ENCODE measurements at places on chromosomes 6 and 20.

GRCh38 chr6:43943781-43944250, 173.8 kb downstream of the VEGFA start:
- DNase-seq: no peak

DNA sequence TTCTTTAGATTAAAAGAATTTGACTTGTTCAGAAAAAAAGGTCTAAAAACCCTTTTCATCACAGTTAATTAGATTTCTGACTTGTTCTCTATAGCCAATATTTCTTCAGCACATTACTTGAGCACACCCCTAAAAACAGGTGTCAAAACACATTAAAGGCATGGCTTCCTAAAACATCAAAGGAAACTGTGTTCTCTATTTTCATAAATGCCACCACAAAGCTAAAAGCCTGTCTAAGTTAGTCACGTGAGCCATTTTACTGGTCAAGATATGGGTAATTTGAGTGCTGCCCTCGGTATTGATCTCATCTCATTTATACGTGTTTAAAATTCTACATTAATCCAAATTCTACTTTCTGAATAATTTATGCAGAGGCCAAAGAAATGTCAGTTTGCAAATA, 580.5 kb downstream of the HAO1 start:
- DNase-seq: no peak

DNA sequence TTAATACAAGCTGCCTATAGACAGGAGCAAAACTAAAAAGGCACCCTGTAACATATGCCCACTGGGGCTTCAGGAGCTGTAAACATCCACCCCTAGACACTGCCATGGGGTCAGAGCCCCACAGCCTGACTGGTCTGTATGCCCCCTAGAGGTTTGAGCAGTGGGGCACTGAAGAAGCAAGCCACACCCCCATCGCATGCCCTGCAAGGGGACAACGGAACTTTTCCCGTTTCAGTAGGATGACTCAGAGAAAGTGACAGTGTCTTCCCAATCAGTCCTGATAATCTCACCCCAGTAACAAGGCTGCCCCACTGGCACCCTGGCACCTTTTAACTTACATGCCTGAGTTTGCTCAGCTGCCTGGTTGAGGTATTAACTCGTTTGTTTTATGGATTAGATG, 35.9 kb downstream of the BEND3 start:
- no peak for DNase-seq

GRCh38 chr6:77906070-77906469, 253.2 kb downstream of the MEI4 start:
- no peak for DNase-seq

DNA sequence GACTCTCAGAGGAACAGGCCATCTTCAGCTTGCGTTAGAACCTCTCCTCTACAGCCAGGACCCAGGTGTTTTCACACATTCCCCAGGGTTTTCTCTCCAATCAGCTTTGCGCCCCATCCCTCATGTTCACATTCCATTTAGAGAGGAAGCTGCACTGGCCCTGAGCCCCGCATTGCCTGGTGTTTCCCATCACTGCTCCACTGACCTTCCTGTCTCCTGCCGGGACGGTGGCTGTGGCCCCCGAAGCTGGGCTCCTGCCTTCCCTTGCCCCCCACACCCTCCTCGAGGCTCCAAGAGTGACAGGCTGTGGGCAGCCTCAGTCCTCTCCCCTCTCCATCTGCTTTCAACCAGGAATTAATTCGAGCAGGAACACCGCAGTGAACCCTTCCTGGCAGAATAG, 357.3 kb downstream of the THBS2 start:
- no peak for DNase-seq

DNA sequence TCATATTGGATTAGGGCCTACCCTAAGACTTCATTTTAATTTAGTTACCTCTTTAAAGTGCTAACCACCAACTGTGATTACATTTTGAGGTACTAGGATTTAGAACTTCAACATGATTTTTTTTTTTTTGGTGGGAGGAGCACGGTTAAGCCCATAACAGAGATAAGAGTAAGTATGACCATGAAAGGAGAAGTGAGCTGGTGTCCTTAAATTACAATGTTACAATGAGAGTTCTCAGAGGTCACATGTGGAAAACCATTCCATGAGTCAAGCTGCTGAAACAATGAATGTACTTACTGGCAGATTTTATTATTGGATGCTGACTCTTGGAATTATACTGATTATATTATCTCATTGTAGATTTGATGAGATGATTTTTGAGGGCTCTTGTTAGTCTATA, 779.3 kb upstream of the CITED2 start:
- DNase-seq: no peak

DNA sequence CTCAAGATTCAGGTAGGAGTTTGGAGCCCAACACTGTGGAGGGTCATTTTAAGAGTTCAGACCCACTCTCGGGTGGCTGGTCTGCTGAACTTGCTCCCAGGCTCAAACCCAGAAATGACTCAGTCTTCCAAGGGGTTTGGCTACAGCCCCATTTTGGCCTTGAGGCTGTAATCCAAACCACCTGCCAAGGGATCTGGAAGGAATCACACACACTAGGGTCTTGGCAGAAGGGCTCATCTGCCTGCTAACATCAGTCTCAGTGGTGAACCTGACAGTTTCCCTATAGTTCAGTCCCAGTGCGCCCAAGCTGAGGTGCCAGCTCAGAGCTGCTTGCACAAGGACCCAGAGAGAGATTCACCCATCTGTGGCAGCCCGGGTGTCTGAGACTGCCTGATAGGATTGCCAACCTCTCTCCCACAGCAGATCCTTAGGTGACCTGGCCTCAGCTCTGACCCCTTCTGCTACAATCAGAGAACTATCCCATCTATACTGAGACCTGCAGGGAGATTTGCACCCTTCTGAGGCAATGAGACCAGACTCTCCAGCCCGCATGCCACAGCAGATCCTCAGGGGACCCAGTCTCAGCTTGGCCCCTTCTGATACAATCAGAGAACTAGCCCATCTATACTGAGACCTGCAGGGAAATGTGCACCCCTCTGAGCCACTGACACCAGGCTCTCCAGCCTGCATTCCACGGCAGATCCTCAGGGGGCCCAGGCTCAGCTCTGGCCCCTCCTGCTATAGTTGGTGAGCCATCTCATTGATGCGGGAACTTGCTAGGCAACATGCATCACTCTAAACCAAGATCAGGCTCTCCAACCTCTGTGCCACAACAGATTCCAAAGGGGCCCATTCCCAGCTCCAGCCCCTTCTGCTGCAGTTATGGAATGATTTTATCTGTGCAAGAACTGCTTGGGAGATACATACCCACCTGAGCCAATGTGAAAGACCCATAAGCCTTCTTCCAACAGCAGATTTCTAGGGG, 48.2 kb downstream of the THBS2 start:
- DNase-seq: no peak

GRCh38 chr6:44441091-44441855, 53.8 kb downstream of the CDC5L start:
- DNase-seq: no peak

- no peak for DNase-seq
Measured at GRCh38 chr6:38138374-38138773, 318.8 kb downstream of the ZFAND3 start.

DNA sequence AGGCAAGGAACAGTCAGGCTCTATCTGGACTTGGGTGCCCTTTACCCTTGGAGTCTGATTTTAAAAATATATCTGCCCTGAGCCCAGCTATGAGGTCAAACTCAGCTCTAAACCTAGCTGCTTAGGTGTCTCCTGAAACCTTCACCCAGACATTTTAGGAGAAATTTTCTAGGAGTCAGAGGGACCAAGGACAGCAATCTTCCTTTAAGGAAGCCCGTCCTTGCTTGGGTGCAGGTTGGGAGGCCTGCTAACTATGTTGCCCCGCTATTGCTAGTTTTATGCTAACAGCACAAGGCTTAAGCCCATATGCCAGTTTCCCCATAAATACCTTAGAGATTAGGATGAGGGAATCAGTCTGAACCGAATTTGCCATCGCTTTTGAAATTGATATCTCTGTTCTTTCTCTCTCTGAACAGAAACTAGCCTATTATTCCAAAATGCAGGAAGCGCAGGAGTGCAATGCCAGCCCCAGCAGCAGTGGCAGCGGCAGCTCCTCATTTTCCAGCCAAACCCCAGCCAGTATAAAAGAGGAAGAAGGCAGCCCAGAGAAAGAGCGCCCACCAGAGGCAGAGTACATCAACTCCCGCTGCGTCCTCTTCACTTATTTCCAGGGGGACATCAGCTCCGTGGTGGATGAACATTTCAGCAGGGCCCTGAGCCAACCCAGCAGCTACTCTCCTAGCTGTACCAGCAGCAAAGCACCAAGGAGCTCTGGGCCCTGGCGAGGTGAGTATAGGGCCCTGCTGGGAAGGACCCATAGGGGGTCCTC, 2.6 kb downstream of the VGLL2 start:
- no peak for DNase-seq

- no peak for DNase-seq
Measured at GRCh38 chr6:54910921-54911320, 64.3 kb downstream of the FAM83B start.

DNA sequence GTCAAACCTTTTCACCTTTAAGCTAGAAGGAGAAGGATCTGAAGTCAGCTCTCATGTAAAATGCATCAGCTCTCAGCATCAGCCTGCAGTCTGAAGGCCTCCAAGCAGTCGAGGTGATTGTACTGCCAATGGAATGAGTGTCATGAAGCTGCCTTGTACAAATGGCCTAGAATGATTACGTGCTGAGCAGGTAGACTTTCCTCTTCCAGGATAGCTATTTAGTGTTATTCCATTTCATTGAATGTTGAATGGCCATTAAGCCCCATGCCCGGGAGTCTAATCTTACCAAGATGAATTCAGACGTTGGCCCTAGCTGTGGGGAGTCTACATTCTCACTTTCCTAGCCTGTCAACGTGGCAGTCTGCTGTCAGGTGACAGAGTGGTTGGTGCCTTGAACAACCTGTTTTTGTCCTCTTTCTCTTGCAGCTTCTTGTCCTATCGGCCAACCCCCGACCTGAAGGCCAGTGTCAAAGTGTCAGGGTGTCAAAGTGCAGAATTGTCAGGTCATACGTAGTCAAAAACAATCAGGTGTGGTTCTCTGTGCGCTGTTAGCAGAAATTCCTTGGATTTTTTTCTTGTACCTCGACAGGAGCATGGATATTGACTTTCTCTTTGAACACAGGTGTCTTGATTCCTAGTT, 95.2 kb upstream of the TIAM2 start:
- DNase-seq: no peak

DNA sequence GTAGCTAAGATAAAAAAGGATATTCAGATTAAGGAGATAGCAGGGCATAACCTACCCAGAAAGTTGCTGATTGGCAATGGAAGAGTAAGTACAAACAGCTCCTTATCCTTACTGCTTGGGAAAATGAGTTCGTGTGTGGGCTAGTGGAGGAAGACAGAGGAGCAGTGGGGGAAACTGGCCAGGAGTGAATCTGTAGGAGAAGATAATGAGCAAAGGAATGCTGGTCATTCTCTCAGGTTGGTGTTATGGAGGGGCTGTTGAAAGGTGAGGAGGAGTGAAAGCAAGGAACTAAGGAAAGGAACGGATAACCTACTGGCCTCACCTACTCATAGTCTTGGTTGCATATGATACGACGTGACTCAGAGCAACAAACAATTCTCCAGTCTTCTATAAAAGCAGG, 7.3 kb upstream of the GJB7 start:
- no peak for DNase-seq

GRCh38 chr6:123629258-123629941, 7.3 kb downstream of the TRDN start:
- no peak for DNase-seq

- no peak for DNase-seq
Measured at GRCh38 chr6:100171533-100172321, 177.7 kb upstream of the MCHR2 start.

- DNase-seq: no peak
Measured at GRCh38 chr20:17684077-17684888, 2.2 kb upstream of the RRBP1 start.

- no peak for DNase-seq
Measured at GRCh38 chr20:50013976-50014375, 31.2 kb downstream of the SNAI1 start.

- no peak for DNase-seq
Measured at GRCh38 chr20:47664068-47664437, 121.2 kb downstream of the SULF2 start.

DNA sequence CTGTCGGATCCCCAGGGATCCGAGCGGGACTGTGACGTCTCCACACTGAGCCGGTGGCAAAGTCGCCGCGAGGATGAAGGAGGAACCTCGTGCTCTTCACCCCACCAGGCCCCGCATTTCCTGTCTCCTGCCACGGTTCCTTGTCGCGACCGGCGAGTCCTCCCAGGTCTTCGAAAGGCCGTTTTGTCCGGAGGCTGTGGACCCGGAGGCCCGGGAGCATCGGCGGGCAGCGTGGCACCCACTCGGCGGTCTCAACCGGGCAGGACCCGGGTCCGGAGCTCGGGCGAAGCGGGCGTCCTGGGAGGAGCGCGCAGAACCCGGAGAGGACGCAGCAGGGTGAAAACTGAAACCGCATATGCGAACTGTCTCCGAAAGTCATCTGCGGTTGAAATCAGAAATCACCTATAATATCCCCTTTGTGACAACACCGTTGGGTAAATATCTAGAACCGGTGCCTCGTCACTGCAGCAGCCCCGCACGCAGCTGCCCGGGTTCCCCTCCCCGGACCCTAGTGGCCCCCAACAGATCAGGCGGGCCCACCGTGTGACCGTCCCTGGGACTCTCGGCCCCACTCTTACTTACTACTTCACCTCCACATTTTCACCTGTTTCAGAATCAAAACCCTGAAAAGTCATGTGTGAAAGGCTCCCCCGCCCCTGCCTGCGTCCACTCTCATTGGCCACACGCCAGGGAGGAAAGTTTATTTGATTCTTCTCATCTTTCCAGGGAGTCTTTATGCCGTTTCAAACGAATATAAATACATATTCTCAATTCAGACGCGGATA, 3.1 kb upstream of the ULBP2 start:
- peak; percentile 68 for DNase-seq

Data from activated naive CD4-positive, alpha-beta T cell treated with anti-CD3 and anti-CD28 coated beads, Interleukin-2, amount 10 ng/mL, durations not matched to agents 7 days and 5 days (primary cell).